ENCODE measurements at places on chromosomes 3 and 15. TPM values are rescaled to one million over a fixed set of nuclear protein-coding genes. Genes with fewer than 3 reads are reported as not detected.

The CRYGS gene
- 3.7 TPM for polyA plus RNA-seq

The CLRN1 gene
- not detected for polyA plus RNA-seq

The CPLX3 gene
- polyA plus RNA-seq = not detected

The LRRIQ4 gene
- not detected for polyA plus RNA-seq

The SLC9C1 gene
- 0.09 TPM for polyA plus RNA-seq
